ENCODE measurements at places on chromosomes 4 and X. TPM values are rescaled to one million over a fixed set of nuclear protein-coding genes. Genes with fewer than 3 reads are reported as not detected.

DNA sequence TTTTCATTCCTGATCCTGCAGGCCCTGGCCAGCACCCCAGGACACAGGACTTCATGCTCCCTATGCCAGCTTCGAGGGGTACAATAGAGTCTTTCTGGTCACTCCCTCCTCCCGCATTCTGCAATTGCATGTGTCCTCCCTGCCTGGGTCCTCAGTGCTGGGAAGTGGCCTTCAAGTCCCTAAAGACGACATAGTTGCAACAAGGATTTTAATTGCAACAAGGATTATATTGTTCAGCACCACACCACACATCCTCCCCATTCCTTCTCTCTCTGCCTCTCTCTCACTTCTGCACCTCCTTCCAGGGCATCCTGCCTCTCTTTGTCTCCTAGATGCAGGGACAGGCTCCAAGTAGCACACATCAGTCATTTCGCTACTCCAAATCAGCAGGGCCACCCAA is 25.5 kb downstream of the SCD5 start:
- no peak for ATAC-seq

Gene UGT2B11
- not detected for total RNA-seq

Gene USP26
- total RNA-seq, result not detected

Gene TKTL2
- total RNA-seq, result 0.09 TPM

GRCh38 chrX:68307769-68308168 is 125.5 kb downstream of the OPHN1 start:
- ATAC-seq, result no peak

Gene CNKSR2
- total RNA-seq, result 1.9 TPM

Gene JADE3
- 6.0 TPM for total RNA-seq

DNA sequence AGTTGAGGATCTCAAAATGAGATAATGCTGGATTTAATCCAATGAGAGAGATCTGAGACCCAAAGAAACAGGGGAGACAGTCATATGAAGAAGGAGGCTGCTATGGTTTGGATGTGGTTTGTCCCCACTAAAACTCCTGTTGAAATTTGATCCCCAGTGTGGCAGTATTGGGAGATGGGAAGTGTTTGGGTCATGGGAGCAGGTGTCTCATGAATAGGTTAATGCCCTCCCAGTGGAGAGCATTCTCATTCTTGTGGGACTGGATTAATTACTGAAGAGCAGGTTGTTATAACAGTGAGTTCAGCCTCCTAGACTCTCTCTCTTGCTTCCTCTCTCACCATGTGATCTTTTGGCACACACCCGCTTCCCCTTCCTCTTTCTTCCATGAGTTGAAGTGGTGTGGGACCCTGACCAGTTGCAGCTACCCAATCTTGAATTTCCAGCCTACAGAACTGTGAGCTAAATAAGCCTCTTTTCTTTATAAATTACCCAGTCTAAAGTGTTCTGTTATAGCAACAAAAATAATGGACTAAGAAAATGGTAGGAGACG is 70.3 kb downstream of the PPEF2 start:
- no peak for ATAC-seq

DNA sequence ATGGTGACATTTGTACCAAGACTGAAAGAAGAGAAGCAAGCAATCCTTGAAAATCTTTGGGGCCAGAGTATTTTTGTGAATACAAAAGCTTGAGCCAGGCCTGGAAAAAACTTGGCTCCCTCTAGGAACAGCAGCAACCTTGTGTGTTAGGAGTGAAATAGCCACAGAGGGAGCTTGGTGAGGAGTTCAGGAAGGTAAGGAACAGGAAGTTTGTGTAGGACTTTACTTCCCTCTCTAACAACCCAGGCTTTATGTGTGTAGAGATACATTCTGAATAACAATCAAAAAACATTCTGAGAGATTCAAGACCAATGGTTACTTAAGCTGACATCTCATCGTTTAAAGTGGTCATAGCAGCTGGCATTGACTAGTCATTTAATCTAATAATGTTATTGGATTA is 668.5 kb downstream of the PCDH18 start:
- ATAC-seq, result no peak

Gene ASB12
- total RNA-seq, result 0.63 TPM

Gene VCX
- not detected for total RNA-seq

Gene ESX1
- not detected for total RNA-seq

- peak; percentile 91 for ATAC-seq
These were observed 428.8 kb downstream of the NKX6-1 start for GRCh38 chr4:84070289-84070688.

DNA sequence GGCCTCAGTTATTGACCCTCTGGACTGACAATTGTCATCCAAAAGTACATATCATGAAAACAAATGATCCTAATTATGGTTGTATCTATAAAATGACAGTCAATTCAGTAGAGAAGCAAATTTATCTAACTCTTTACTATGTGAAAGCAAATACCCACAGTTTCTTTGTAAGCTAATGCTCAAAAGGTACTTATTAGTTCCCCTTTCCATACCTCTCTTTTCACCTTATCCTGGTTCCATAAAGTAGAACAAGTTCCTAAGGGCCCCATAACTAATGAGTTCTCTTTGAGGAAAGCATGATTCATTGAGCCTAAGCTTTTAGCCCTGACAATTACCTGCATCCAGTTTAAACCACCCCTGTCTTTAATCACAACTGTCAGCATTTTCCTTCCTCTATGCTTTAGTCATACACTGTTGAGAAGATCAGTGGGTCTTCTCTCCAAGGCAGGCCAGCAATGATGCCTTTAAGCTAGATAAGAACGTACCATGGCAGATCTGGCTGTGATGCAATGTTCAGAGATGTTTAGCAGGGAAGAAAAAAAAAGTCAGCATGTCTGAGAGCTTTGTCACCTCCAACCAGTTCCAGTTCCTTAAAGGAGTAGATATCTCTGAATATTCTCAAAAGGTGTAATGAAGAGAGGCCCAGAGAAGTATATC is 179.7 kb upstream of the RASGEF1B start:
- ATAC-seq, result peak; percentile 70

DNA sequence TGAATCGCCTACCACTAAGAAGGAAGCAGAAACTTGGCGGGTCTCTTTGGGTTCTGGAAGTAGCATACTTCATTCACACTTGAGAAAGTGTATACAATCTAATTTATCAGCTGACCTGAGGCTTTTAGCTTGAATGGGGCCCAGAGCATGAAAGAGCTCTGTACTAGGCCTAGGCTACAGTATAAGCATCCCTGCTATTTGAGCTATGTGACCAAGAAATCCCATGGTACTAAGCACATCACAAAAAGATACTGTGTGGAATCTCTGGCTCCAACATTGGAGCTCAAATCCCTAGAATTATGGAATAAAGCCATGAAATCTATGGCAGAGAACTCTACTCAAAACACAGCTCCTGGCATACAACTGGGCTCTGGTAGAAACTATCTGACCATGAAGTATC is 43.9 kb upstream of the CCDC149 start:
- ATAC-seq, result no peak

- peak; percentile 98 for ATAC-seq
These were observed 33.3 kb downstream of the SLIT2 start for GRCh38 chr4:20284990-20285389.

Gene C4orf50
- total RNA-seq, result 0.66 TPM

DNA sequence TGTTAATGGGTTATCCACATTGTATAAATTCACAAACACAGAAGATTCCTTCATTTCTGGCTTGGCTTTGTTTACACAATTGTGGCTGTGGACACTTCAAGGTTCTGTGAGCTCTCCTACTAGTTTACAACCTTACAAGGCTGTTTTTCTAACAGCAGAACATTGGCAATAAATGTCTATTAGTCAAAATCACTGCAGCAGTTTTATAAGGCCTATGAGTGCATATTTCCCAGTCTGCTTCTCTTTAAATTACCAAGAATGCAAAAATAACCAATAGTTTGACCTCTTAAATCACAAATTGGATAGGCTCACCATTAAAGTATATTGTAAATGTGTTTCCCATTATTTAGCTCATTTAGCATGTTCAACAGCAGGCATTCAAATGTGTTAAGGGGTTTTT is 239.2 kb downstream of the DKK2 start:
- ATAC-seq, result no peak

DNA sequence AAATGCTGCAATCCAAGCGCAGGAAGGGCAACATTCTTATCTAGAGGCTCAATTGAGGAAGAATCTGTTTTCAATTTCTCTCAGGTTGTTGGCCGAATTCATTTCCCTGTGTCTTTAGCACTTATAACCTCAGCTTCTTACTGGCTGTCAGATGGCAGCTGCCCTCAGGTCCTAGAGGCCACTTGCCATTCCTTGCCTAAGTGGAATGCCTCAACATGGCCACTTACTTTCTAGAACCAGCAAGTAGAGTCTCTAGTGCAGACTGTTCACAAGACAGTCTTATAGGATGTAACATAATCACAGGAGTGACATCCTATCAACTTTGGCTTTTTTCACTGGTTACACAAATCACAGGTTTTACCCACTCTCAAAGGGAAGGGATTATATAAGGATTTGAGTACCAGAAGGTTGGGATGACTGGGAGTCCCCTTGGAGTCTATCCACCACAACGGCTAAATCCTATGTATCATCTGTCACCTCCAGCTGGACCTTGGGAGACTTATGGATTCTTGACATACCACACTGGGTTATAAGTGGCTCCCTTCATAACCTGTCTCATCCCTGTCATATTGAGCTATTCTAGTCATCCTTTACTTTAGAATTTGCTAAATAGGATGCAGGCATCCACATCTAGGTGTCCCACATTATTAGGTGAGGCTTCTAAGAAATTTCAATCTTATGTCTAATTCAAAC is 297.9 kb upstream of the CTSO start:
- no peak for ATAC-seq

DNA sequence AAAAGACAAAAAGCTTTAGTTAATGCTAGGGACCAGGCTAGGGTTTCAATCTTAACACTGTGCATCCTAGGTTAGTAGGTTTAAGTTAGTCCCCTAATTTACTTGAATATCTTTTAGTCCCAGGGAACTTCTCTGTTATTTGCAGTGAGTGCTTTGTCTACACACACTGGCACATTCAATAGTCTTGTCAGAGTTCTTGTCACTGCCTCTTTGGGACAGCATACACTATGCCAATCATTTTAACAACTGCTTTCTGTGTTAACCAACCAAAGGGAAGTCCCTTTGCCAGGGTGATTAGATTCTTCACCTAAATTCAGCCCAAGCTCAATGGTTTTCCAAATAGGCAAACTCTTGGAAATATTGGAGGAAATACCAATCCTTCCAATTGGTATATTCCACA is 221.8 kb upstream of the IGFBP7 start:
- no peak for ATAC-seq

DNA sequence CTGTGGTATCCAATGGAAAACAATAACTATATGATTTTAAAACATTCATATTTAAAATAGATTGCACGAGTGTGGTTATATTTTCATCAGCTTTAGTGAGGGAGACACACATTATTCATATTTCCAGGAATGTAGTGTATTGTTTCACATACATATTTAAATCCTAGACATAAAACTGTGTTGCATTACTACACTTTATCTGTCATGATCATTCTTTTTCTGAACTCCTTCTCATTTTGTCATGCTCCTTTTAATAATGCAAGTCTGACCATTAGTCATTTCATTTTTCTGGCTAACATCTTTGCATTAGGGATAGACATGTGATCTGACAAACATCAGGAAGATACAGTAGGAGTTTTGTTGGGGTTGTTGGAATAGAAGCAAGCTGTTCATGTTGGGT is 1382.7 kb downstream of the PCDH7 start:
- no peak for ATAC-seq

DNA sequence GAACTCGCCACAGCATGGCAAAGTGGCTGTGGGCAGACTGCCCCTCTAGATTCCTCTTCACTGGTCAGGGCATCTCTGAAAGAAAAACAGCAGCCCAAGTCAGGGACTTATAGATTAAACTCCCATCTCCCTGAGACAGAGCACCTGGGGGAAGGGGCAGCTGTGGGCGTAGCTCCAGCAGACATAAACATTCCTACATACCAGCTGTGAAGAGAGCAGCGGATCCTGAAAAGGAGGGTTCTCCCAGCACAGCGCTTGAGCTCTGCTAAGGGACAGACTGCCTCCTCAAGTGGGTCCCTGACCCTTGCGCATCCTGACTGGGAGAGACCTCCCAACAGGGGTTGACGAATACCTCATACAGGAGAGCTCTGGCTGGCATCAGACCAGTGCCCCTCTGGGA is 18.8 kb upstream of the ZMAT1 start:
- ATAC-seq, result no peak

Gene CTSO
- total RNA-seq, result 2.8 TPM

DNA sequence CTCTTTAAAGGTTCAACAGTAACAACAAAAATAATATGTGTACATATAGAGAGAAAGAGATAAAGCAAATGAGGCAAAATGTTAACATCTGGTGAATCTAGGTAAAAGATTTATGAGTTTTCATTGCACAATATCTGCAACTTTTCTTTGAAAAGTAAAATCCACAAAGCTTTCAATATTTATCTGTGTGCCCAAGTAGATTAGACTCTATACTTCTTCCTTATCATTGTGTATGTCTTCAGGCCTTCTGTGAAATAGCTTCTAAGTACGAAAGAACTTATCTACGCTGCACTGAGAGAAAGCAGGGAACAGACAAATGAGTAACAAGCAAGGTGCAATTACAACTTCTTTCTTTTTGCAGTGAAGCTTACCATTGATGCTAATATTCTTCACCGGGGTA is 81.6 kb downstream of the NPNT start:
- no peak for ATAC-seq

DNA sequence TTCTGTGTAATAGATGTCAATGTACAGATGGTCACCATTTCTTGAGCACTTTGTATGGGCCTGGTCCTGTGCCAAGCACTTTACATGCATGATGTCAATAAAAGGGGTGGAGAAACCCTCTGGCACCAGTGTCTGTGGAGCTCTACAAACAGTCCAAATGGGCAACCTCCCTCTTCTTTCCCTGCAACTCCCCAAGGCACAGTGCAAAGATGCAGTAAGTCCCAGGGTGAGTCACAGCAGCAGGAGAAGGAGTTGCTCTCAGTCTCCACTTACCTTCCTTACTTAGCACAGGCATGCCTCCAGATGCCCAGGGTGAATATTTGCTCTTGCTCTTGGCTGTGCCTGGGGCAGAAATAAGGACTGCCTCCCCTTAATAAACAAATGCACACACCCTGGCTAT is 4.3 kb downstream of the OCIAD2 start:
- peak; percentile 86 for ATAC-seq

Gene UGT2B7
- total RNA-seq, result not detected

- ATAC-seq, result no peak
These were observed 38.9 kb upstream of the C4orf50 start for GRCh38 chr4:6056976-6057766.

DNA sequence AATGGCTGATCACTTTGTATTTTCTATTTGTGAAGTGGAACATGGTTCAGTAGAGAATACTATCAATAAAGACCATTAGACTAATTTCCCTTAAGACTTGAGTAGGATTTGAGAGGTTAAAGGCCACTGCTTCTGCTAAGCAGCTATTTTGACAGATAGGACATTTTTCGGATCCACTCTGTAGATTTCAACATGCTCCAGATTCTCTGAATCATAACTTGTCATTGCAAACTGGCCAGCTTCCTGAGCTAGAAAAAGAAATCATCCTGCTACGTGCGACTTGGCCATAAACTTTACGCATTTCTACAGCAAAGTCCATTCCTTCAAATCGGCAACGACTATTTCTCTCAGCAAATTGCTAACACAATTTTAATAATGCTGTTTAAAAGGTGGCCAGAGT is 55.2 kb downstream of the MGST2 start:
- no peak for ATAC-seq
